Occipital lobe (tissue), 3 donors: ENCODE measurements at places on chromosomes 12 and 14. TPM values are rescaled to one million over a fixed set of nuclear protein-coding genes. Genes with fewer than 3 reads are reported as not detected.

DNA sequence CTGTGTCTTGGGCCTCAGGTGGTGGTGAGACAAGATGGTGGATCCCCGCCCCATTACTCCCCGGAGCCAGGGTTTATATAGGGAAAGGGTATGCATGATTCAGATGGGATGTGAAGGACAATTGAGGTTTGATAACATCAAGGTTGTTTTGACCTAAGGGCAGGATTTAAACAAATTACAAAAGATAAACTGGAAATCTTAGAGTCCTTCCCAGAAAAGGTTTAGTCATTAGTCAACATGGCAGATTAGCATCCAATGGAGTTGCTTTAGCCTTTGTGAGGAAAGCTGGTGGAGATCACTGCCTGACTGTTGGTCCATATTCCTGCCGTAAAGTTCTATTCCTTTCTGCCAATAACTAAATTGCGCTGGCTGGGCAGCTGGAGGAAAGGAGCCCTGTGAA lies 15.6 kb upstream of the FRMD6 start:
- no peak for DNase-seq

DNA sequence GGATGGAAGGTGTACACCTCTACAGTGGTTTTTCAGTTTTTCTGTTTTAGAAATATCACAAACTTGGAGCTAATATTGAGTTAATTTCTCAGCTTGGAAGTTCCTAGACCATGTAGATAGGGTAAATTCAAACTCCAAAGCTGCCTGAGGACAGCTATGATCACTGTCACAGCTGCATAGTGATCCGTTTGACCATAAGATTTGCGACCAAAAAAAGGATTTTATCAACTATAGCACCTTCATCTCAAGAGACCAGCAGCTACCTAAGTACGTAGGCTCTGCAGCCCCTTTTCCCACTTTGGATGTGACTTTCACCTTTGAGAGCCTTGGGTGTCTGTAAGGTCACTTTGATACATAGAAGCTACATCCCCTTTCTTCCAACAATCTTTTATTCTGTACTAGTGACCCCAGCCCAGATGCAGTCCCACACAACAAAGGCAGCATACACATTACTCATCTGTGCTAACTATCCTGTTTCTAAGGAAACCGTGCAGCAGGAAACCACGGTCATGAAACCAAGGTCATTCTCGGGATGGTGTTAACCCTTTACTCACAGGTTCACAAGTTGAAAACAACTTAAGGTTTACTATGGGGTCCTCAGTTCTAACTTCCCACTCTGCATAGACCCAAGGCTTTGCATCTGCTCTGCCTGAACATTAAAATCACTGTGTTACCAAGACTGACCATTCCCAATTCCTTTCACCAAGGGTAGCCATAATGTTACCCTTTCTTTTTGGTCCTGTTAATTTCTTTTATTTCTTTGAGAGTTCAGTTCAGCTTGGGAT lies 75.4 kb downstream of the IFT81 start:
- DNase-seq: no peak

DNA sequence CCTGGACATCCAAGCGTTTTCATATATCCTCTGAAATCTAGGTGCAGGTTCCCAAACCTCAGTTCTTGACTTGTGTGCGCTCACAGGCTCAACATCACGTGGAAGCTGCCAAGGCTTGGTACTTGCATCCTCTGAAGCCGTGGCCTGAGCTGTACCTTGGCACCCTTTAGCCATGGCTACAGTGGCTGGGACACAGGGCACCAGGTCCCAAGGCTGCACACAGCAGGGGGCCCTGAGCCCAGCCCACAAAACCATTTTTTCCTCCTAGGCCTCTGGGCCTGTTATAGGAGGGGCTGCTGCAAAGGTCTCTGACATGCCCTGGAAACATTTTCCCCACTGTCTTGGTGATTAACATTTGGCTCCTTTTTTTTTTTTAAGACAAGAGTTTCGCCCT lies 11.6 kb upstream of the FAM177A1 start:
- no peak for DNase-seq

DNA sequence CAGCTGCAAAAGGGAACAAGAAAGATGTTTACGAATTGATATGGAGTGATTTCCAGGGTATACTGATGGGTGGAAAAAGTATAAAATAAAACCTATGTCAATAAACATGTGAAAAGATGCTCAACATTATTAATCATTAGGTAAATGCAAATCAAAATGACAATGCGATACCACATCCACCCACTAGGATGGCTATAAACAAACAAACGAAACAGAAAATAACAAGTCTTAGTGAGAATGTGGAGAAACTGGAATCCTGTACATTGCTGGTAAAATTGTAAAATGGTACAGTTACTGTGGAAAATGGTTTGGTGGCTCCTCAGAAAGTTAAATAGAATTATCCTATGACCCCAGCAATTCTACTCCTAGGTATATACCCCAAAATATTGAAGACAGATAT lies 9.5 kb upstream of the BEST3 start:
- DNase-seq: no peak

DNA sequence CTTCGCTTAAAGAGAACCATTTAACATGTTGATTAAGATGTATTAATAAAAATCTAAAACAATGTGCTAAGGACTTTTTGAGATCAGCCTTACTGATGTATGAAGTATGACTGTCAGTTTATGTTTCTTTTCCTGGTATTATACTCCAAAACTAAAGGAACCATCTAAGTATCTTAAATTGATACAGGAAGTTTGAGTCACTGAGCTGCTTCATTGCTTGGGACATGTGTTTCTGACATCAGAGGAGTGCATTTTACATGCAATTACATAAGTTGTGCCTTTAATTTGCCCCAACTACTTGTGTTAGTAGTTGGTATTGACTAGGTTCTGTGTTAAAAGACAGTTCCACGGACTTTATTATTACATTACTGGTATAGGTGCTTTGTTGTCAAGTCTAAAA lies 50.9 kb downstream of the PROX2 start:
- no peak for DNase-seq

- no peak for DNase-seq
These were observed 105.3 kb downstream of the PRKD1 start for GRCh38 chr14:29822430-29822709.

GRCh38 chr12:12007001-12007712 lies 63.6 kb upstream of the BCL2L14 start:
- DNase-seq: no peak

DNA sequence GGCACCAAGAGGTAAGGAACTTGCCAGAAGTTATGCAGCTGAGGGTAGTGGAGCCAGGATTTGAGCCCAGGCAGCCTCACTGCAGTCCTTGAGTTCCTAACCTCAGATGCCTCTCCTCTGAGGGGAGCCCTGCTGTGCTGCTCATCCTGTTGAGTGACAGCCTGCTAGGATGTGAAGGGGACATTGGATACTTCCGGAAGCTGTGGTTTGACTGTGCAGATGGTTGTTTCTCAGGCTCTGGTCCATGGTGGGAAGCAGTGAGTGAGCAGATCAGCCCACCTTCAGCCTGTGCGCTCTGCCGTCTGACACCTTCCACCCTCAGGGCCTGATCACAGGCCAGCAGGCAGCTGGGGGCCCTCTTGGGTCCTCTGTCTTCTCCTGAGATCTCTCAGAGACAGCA lies 253.2 kb downstream of the CACNA1C start:
- no peak for DNase-seq

- DNase-seq: no peak
These were observed 200.4 kb upstream of the FAR2 start for GRCh38 chr12:28948685-28949084.

- no peak for DNase-seq
These were observed 52.0 kb upstream of the NTF3 start for GRCh38 chr12:5379749-5380496.

DNA sequence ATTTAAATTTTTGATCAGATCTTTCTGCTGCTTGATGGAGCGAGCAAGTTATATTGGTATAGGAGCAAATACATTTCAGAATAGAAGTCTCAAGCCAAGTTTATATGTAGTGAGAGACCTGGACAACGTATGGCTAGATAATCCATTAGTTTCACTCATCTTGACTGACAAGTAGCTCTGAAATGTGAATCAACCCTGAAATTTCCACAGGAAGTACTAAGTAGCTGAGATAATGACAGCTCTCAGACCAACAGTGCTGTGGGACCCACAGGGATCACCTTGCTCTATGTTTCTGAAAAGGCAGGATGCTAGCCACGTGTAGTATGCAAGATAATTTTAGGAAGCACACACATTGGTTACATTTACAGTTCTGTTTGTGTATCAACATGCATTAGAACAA lies 258.6 kb upstream of the FOXN3 start:
- DNase-seq: no peak

GRCh38 chr12:83389237-83389996 lies 702.7 kb downstream of the TMTC2 start:
- DNase-seq: no peak

DNA sequence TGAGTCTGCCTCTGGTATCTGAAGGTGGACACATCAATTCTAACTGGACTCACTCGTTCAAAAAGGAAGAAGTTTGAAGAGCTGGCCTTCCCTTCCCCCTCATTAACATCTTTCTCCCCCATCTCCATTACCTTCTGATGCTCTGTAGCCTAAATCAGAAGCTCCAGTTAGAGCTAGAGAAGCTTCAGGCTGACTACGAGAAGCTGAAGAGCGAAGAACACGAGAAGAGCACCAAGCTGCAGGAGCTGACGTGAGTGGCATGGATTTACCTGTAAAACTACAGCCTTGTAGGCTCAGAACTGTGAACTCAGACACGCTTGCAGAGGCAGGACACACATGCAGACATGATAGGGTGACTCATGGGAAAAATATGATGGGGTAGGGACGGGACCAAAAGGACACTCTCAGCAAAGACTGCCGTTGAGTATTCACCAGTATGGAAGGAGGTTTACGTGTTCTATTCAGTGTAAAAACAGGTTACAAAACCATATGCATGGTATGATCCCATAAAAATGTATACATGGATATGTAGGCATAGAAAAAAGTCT lies 14.3 kb upstream of the PIP4K2C start:
- no peak for DNase-seq

GRCh38 chr14:103509864-103510723 lies 12.5 kb downstream of the CKB start:
- DNase-seq: no peak

GRCh38 chr12:9668161-9669018 lies 1.1 kb upstream of the CLEC2D start:
- DNase-seq: no peak

- no peak for DNase-seq
These were observed 31.1 kb downstream of the NR1H4 start for GRCh38 chr12:100504804-100505203.

GRCh38 chr12:123696207-123696606 lies 15.9 kb upstream of the ATP6V0A2 start:
- no peak for DNase-seq

DNA sequence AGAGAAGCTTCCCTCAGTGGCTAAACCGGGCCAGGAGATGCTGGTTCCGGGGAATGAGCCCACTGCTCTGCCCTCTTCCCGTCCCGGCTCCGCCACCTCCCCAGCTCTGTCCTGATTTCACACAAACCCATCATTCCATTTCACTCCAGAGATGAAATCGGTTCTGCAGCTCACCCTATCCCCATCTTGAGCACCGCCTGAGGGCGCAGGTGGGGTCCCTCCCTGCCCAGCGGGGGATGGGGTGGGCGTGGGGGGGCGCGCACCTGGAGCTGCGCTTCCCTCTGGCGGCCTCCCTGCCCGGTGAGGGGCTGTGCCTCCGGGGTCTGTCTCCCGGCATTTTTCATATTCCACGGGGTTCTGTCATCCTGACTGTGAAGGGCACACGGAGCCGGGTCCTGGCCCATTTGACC lies 44.7 kb downstream of the NOC4L start:
- no peak for DNase-seq

DNA sequence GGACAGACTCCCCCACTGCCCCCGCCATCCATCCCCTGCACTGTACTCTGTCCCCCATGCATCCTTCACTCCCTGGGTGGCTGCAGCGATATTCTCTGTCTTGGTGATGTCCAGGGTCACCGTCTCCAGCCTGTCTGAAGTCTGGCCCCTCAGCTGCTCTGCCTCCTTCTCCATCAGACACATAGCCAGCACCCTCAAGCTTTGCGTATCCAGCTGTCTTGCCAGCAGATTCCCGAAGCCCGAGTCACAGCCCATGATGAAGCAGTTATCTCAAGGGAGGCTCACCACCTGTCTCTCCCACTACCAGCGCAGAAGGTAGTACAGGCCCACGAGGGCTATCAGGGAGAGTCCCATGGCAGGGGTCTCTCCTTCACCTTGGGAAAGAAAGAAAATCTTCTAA lies 77.8 kb downstream of the HSD17B6 start:
- DNase-seq: no peak

Gene GDF3
- total RNA-seq: not detected

Gene TAS2R30
- total RNA-seq: 22.1 TPM

Gene SSTR1
- 14.8 TPM for total RNA-seq

Gene NPAS3
- total RNA-seq: 44.6 TPM

Gene XPOT
- 72.7 TPM for total RNA-seq

Gene TMEM119
- total RNA-seq: 2.2 TPM

Gene CNTN1
- total RNA-seq: 385 TPM

Gene CCDC177
- 6.9 TPM for total RNA-seq

Gene NEDD1
- total RNA-seq: 15.6 TPM

Gene HNF1A
- total RNA-seq: not detected

Gene REP15
- total RNA-seq: 3.0 TPM

Gene RPS6KL1
- total RNA-seq: 26.5 TPM

Gene AQP6
- 0.62 TPM for total RNA-seq
